ENCODE measurements at places on chromosomes 6 and 20.

DNA sequence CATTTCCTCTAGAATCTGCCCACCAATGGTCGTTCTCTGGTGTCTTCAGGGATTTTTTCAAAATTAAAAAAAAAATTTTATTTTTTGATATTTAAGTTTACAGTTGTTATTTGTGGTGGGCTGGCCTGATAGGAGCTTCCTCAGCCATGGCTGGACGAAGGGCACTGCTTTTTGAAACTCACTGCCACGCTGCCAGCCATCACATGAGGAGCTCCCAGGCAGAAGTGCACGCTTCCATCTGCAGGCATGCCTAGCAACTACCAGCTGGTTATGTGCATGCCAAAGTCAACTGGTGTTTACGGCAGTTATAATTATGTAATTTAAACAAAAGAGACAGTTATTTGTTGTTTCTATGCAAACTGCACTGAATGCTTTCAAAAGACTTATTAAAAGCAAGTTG, 105.1 kb downstream of the IRF4 start:
- no peak for DNase-seq

DNA sequence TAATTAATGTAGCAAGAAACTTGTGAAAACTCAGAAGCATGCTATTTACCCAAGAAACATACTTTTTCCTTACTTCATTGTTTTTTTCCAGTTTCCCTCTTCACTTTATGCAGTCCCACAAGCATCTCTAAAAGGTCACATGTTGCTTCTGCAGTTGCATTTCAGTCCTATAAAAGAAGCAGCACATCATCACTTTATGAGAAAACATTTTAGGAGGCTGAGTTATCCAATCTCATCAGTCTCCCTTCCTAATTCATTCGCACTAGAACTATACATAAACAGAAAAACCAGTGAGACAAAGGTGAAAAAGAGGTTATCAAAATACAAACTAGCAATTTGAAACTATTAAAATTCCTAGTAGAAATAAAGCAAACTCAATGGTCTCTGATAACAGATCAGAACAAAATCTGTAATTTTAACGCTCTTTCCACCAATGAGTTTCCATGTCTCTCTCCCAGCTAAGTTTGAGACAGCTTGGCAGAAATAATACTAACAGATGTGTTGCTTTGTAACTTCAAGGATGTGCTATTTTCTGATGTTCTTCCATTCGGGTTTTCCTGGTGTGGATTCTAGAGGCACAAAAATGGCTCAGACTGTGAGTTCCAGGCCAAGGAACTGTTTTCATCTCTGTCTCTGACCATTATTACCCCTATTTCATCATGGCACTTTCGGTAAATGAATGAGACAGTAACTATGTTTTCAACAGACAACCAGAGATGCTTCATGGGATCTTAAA, 48.4 kb downstream of the ZHX3 start:
- no peak for DNase-seq

- DNase-seq: no peak
These were observed 61.9 kb upstream of the CITED2 start for GRCh38 chr6:139436200-139436956.

- DNase-seq: no peak
These were observed 38.3 kb downstream of the SNX3 start for GRCh38 chr6:108222504-108222903.

GRCh38 chr6:120108061-120108795, 758.7 kb upstream of the MAN1A1 start:
- no peak for DNase-seq

- DNase-seq: no peak
These were observed 50.9 kb upstream of the KIF16B start for GRCh38 chr20:16624106-16624505.

DNA sequence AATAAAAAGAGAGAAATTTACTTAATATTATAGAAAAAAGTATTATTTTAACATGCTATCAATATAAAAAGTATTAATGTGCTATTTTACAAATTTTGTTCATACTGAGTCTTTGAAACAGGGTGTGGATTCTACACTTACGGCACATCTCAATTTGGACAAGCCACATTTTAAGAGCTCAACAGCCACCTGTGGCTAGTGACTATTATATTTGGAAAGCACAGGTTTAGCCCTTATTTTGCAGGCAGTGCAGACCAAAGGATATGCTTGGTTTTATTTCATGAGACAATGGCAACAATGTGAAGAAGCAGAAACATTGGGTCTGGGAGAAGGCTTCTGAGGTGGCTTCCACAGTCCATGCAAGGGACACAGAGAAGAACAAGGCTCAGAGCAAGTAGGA, 74.6 kb downstream of the BACH2 start:
- DNase-seq: no peak

DNA sequence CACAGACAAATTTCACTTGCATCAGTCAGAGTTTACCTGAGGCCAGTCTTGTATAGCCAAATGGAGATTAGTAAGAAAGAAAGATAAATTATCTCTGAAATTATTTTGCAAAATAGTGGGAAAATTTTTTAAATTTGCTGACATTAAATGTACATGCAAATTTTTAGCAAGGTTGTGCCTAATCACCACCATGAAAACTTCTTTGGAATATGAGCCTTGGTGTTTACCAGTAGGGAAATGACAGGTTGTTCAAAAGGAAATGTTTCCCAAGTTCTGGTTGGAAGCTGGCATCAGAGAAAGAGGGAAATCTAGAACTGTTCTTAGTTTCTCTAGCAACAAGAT, 34.4 kb upstream of the LOC128125822 start:
- no peak for DNase-seq
